Right atrium auricular region (tissue), 2 donors: ENCODE measurements at places on chromosomes 7 and 10. TPM values are rescaled to one million over a fixed set of nuclear protein-coding genes. Genes with fewer than 3 reads are reported as not detected.

GRCh38 chr7:111174510-111174909 is 83.6 kb downstream of the LRRN3 start:
- no peaks in the 10 kb centered on the region for H3K27me3 ChIP-seq
- H3K4me1 ChIP-seq = no peaks in the 10 kb centered on the region
- no peak overlapping the region for H3K27ac ChIP-seq
- no peak overlapping the region for H3K4me3 ChIP-seq

DNA sequence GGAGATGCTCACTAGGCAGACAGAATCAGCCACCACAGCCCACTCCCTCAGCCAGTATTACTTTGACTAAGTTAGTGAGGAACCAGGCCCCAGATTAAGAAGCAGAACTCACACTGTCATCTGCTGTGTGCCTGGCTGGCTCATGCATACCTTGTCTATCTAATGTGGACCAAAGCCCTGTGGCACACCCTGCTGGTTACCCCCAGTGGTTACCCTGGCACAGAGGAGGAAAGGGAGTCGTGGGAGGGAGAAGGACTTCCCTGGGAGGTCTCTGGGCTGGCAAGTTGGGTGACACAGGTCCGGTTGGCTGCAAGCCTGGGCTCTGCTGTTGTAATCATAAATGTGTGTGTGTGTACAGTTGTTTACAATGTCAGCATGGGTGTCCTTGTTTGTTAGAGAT is 7.5 kb upstream of the SH2D4B start:
- H3K4me3 ChIP-seq = no peak overlapping the region
- H3K27ac ChIP-seq = no peak overlapping the region
- no peaks in the 10 kb centered on the region for H3K4me1 ChIP-seq
- no peaks in the 10 kb centered on the region for H3K36me3 ChIP-seq

- H3K27ac ChIP-seq = no peak overlapping the region
- DNase-seq = no peak
- no peak overlapping the region for H3K4me3 ChIP-seq
- peaks cover 50% of the 10 kb centered on the region for H3K4me1 ChIP-seq
- no peaks in the 10 kb centered on the region for H3K36me3 ChIP-seq
These were observed 111.6 kb downstream of the MAD1L1 start for GRCh38 chr7:2120841-2121830.

GRCh38 chr7:36775676-36776075 is 51.4 kb upstream of the AOAH start:
- H3K36me3 ChIP-seq = no peaks in the 10 kb centered on the region
- no peaks in the 10 kb centered on the region for H3K4me1 ChIP-seq
- H3K27me3 ChIP-seq = no peaks in the 10 kb centered on the region
- H3K27ac ChIP-seq = no peak overlapping the region
- DNase-seq = no peak

- no peaks in the 10 kb centered on the region for H3K36me3 ChIP-seq
- no peak overlapping the region for H3K4me3 ChIP-seq
- no peak for DNase-seq
- peak overlapping the region; percentile 52 for H3K27ac ChIP-seq
- H3K4me1 ChIP-seq = no peaks in the 10 kb centered on the region
These were observed 88.7 kb downstream of the UBE2H start for GRCh38 chr7:129864042-129864441.

GRCh38 chr7:29626730-29627129 is 63.1 kb downstream of the PRR15 start:
- no peak overlapping the region for H3K4me3 ChIP-seq
- no peak overlapping the region for H3K27ac ChIP-seq
- no peaks in the 10 kb centered on the region for H3K27me3 ChIP-seq
- no peaks in the 10 kb centered on the region for H3K36me3 ChIP-seq
- DNase-seq = no peak

- no peaks in the 10 kb centered on the region for H3K36me3 ChIP-seq
- no peak for DNase-seq
- H3K27ac ChIP-seq = no peak overlapping the region
- H3K4me3 ChIP-seq = no peak overlapping the region
- H3K4me1 ChIP-seq = no peaks in the 10 kb centered on the region
These were observed 160.6 kb upstream of the AOAH start for GRCh38 chr7:36884910-36885309.

GRCh38 chr7:69398986-69399385 is 199.3 kb upstream of the AUTS2 start:
- no peaks in the 10 kb centered on the region for H3K36me3 ChIP-seq
- no peak overlapping the region for H3K27ac ChIP-seq
- H3K4me1 ChIP-seq = no peaks in the 10 kb centered on the region
- H3K4me3 ChIP-seq = no peak overlapping the region

DNA sequence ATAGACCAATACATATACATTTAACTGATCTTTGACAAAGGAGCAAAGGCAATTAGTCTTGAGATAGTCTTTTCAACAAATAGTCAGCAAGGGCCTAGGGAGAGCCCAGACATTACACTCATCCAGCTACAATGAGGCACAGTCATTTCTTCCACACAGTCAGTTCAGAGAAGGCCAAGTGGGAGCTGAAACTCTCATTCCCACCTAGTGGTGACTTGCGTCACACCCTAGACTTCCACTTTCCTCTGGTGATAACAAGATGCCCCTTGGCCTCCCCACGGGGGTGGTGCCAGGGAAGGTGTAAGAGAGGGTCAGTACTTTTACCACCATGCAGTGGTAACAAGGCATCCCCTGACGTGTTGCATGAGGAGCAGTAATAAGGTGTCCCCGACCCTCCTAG is 8.0 kb downstream of the FRMPD2 start:
- H3K36me3 ChIP-seq = no peaks in the 10 kb centered on the region
- no peak overlapping the region for H3K27ac ChIP-seq
- no peak overlapping the region for H3K4me3 ChIP-seq
- no peak for DNase-seq

DNA sequence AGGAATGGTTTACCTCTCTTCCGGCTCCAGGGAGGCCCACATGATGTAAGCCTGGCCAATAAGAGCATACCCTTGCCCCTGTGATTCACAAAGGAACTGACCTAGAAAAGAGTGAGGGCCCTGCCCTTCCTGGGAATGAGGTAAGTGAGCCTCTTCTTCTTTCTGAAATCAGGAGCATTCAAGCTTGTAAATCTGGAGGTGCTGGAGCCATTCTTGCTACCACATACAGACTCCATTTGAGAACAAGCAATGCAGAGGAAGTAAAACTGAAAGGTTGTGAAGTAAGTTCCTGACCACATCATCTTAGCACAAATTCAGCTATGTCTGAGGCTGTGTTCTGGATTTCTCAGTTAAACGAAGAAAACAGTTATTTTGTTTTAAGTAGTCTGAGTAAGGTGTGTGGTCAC is 132.2 kb downstream of the CD36 start:
- no peak for DNase-seq
- H3K27me3 ChIP-seq = no peaks in the 10 kb centered on the region
- H3K4me3 ChIP-seq = no peak overlapping the region
- H3K36me3 ChIP-seq = no peaks in the 10 kb centered on the region

- H3K27me3 ChIP-seq = no peaks in the 10 kb centered on the region
- DNase-seq = peak; percentile 32
- no peaks in the 10 kb centered on the region for H3K4me1 ChIP-seq
- no peak overlapping the region for H3K27ac ChIP-seq
These were observed 10.1 kb downstream of the TBATA start for GRCh38 chr10:70774810-70775678.

DNA sequence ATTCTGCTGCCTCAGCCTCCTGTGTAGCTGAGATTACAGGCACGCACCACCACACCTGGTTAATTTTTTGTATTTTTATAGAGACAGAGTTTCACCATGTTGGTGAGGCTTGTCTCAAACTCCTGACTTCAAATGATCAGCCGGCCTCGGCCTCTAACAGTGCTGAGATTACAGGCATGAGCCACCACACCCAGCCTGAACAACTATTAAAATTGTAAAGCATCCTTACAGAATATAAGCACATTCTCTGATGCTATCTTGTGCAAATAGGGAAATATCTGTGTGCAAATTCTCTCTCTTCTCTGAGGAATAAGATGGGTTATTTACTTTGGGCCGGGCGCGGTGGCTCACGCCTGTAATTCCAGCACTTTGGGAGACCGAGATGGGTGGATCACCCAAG is 12.5 kb downstream of the NUDCD3 start:
- H3K4me3 ChIP-seq = no peak overlapping the region
- H3K27me3 ChIP-seq = no peaks in the 10 kb centered on the region
- H3K36me3 ChIP-seq = peaks cover 40% of the 10 kb centered on the region
- peak overlapping the region; percentile 49 for H3K27ac ChIP-seq
- no peaks in the 10 kb centered on the region for H3K4me1 ChIP-seq
- DNase-seq = no peak

DNA sequence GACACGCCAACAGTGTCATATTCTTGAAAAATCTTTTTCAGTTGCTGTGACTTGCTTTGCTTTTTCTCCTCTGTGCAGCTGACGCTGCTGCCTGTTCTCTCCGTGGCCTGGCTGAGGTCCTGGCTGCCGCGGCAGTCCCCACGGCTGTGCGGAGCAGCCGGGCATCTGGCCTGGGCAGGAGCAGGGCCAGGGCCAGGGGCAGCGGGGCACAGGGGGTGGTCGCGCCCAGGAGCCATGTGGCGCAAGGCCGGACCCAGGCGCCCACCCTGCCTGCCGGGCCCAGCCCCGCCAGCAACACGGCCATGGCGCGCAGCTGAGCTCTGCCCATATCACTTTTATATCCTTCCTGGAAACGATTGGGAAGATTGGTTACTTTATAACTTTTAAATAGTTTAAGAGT is 109.4 kb upstream of the ACBD5 start:
- H3K4me1 ChIP-seq = peaks cover 6% of the 10 kb centered on the region
- H3K4me3 ChIP-seq = no peak overlapping the region
- no peaks in the 10 kb centered on the region for H3K36me3 ChIP-seq
- no peak overlapping the region for H3K27ac ChIP-seq
- no peak for DNase-seq

GRCh38 chr7:78993341-78993740 is 460.1 kb downstream of the MAGI2 start:
- H3K27me3 ChIP-seq = no peaks in the 10 kb centered on the region
- no peak overlapping the region for H3K4me3 ChIP-seq
- DNase-seq = no peak
- H3K27ac ChIP-seq = no peak overlapping the region
- H3K36me3 ChIP-seq = no peaks in the 10 kb centered on the region
- H3K4me1 ChIP-seq = no peaks in the 10 kb centered on the region

DNA sequence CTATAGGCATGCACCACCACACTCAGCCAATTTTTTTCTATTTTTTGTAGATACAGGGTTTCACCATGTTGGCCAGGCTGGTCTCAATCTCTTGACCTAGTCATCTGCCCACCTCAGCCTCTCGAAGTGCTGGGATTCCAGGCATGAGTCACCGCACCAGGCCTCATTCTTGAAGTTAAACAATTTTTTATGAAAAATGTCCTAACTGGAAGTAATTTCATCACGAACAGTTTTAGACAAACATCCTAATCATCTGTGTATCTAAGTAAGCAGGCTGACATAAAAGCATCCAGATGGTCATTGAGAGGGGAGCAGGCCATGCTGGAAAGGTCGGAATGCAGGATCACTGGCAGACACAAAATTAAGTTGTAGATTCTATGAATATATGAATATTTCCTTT is 269.1 kb downstream of the ZMYND11 start:
- DNase-seq = no peak
- no peak overlapping the region for H3K27ac ChIP-seq
- peaks cover 34% of the 10 kb centered on the region for H3K36me3 ChIP-seq
- no peaks in the 10 kb centered on the region for H3K4me1 ChIP-seq
- no peak overlapping the region for H3K4me3 ChIP-seq
- H3K27me3 ChIP-seq = no peaks in the 10 kb centered on the region

- no peaks in the 10 kb centered on the region for H3K27me3 ChIP-seq
- H3K4me1 ChIP-seq = peaks cover 29% of the 10 kb centered on the region
- H3K27ac ChIP-seq = peak overlapping the region; percentile 66
- H3K36me3 ChIP-seq = no peaks in the 10 kb centered on the region
- H3K4me3 ChIP-seq = no peak overlapping the region
- peak; percentile 57 for DNase-seq
These were observed 6.4 kb upstream of the PDCD4 start for GRCh38 chr10:110865186-110865808.

DNA sequence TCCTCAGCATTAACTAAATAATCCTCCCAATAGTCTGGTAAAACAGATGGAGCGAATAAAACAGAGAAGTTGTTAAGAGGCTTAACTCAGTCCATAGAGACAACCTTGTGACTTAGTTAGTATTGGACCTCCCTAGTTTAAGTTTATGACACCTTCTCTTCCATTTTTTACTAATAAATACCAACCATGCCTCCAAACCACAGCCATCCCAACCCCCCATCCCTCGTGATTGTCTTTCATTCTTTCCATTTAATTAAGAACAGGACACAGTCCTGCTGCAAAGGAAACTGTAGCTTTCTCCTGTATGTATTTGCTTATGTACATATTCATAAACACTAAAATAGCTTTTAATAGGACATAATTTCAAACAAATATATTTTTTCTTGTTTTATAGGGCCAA is 238.2 kb downstream of the SEMA3D start:
- H3K4me3 ChIP-seq = no peak overlapping the region
- no peaks in the 10 kb centered on the region for H3K4me1 ChIP-seq
- no peaks in the 10 kb centered on the region for H3K36me3 ChIP-seq
- no peak for DNase-seq

The INA gene
- total RNA-seq = not detected

The LRRD1 gene
- not detected for total RNA-seq

The UNCX gene
- total RNA-seq = not detected

The PPP1R3C gene
- total RNA-seq = 58.0 TPM

The SLC26A5 gene
- total RNA-seq = not detected

The SPDYE5 gene
- total RNA-seq = not detected

The FMC1 gene
- total RNA-seq = 45.9 TPM

The GIMAP8 gene
- total RNA-seq = 9.6 TPM

The GPNMB gene
- 74.4 TPM for total RNA-seq
